ENCODE measurements at places on chromosomes 5 and 9. TPM values are rescaled to one million over a fixed set of nuclear protein-coding genes. Genes with fewer than 3 reads are reported as not detected.

DNA sequence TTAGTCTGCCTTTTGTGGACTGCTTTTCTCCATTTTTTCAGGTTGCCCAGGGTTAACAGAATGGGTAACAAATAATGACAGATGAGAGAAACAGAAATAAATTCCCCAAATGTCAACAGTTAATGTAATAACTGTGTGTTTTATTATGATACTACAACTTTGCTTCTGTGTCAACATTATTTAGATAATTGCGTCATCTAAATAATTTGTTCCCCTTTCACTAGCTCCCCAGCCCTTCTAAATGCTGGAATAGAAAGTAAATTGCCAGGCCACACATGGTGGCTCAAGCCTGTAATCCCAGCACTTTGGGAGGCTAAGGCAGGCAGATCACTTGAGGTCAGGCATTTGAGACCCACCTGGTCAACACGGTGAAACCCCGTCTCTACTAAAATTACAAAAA, 53.5 kb downstream of the RNF38 start:
- DNase-seq, result no peak

DNA sequence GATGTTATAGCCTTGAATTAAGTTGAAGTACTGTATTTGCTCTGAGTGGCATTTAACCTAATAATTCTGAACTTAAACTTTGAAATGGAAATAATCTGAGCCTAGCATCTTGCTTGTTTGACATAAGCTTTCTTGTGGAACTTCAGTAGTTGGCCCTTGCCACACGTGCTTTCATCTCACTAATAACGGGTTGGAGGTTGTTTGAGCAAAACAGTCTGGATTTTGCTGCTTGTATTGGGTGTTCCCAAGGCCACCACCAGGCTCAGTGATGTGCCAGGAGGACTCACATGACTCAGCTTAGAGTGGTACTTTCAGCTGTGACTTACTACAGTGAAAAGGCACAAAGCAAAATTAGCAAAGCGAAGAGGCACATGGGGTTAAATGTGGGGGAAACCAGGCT, 35.7 kb downstream of the SECISBP2 start:
- no peak for DNase-seq

DNA sequence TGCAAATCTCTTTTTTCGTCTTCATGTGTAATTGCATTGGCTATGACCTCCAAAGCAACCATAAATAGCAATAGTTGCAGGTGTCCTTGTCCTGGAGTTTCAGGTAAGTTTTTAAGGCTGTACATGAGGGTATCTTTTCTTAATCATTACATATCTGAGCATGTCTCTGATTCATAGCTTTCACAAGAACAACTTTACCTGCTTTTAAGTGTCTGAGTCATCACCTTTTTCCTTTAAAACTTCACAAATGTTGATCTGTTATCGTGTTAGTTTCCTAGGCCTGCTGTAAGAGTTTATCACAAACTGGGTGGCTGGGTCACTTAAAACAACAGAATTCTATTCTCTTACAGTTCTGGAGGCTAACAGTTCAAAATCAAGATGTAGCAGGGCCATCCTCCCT, 13.8 kb downstream of the GARNL3 start:
- DNase-seq, result no peak

The LPAR1 gene
- total RNA-seq, result 68.0 TPM

DNA sequence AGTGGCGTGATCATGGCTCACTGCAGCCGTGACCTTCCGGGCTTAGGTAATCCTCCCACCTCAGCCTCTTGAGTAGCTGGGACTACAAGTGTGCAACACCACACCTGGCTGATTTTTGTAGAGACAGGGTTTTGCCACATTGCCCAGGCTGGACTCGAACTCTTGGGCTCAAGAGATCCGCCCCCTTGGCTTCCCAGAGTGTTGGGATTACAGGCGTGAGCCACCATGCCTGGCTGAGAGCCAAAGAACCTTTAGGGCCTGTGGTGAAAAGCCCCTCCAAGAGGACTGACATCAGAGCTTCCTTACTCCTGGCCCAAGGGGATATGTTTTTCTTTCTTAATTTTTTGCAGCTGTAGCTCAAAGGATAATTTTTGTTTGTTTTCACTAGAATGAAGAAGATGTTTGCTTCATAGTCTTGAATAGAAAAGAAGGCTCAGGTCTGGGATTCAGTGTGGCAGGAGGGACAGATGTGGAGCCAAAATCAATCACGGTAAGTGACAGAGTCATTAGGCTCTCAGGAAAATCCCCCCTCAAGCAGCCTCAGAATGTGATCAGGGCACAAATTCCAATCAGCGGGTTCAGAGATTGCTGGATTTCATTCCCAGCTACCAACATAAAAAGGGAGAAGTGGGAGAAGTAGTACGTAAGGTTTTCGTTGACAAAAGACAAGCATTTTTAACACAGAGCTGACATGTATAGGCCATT, 77.1 kb downstream of the GOLPH3 start:
- DNase-seq, result no peak

Measured in uterus (tissue), 4 donors.